ENCODE measurements at places on chromosomes 7 and 10.

- DNase-seq = no peak
Measured at GRCh38 chr7:150396426-150396825, 17.3 kb downstream of the ZNF775 start.

GRCh38 chr10:77374189-77374656 lies 263.4 kb downstream of the KCNMA1 start:
- no peak for DNase-seq

DNA sequence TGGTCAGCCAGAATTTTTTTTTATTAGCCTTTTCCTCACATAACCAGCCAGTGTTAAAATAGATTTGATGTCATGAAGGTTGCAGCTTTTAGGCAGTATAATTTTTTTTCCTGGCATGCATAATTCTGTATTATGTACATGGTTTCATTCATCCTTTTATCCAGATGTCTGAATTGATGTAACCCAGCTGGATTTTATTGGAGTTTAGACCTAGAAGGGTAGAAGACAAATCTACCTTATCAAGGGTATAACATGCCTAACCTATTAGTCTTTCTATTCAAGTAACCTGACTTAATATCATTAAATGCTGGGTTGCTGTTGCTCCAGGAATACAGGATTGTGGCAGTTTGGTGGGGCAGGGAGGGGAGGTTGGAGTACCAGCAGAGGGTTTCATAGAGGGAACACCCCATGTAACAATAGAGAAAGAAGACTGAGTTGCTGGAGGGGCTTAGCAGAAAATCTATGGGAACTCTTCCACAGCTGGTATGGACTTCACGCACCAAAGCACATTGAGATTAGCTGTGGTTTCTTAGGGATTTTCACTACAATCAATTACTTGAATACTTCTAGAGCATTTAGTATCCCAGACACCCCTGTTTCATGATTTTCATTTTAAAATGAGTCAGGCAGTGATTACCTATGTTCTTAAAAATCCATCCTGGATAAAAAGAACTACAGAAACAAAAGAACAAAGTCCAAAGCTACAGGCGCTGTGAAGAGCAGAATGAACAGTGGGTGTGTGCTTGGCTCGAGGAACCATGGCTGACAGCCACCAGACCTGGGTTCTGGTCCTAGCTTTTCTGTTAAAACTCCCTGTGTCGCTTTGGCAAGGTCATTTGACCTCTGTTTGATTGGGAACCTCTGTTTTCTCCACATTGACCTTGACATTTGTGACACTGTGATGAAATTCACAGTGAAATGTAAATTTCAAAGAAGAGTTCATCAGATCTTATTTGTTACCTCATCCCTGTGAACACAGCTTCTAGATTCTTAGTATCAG lies 93.5 kb downstream of the CREM start:
- DNase-seq = no peak

GRCh38 chr7:117479225-117480054 lies at the start of gene CFTR:
TSS of gene CFTR (plus strand) at chr7:117480025. CDS start at chr7:117480095, 70 bp downstream.
- DNase-seq = no peak

GRCh38 chr10:5467207-5467535 lies 32.2 kb downstream of the CALML5 start:
- no peak for DNase-seq

GRCh38 chr10:75034714-75035258 lies 76.7 kb upstream of the SAMD8 start:
- no peak for DNase-seq

- peak; percentile 27 for DNase-seq
Measured at GRCh38 chr10:23157691-23158369, 34.3 kb upstream of the PTF1A start.

- peak; percentile 16 for DNase-seq
Measured at GRCh38 chr7:103348452-103348851, 1.0 kb downstream of the PSMC2 start.

DNA sequence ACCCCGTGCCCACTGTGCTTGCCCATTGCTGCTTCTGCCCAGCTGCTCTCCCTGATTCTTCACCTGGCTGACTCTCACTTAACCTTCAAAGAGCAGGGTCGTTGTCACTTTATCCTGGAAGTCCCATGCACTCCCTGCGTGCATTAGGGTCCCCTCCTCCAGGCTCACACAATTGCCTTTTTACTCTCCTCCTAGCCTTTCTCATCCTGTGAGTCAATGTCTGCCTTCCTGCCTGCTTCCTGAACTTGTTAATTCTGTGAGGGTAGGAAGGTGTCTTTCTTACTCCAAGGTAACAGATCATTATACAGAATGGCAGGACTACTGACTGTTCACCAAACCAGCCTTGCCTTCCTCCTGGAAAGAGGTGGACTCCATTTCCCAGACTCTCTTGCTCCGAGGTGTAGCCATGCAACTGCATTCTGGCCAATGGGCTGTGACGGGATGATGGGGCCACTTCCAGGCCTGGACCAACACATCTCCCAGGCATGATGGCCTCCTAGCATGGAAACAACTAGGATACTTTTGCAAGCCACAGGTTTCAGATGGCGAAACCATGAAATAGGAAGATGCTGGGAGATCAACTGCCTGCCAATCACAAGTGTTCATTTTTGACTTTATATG lies 54.7 kb downstream of the ARHGAP22 start:
- DNase-seq = no peak

DNA sequence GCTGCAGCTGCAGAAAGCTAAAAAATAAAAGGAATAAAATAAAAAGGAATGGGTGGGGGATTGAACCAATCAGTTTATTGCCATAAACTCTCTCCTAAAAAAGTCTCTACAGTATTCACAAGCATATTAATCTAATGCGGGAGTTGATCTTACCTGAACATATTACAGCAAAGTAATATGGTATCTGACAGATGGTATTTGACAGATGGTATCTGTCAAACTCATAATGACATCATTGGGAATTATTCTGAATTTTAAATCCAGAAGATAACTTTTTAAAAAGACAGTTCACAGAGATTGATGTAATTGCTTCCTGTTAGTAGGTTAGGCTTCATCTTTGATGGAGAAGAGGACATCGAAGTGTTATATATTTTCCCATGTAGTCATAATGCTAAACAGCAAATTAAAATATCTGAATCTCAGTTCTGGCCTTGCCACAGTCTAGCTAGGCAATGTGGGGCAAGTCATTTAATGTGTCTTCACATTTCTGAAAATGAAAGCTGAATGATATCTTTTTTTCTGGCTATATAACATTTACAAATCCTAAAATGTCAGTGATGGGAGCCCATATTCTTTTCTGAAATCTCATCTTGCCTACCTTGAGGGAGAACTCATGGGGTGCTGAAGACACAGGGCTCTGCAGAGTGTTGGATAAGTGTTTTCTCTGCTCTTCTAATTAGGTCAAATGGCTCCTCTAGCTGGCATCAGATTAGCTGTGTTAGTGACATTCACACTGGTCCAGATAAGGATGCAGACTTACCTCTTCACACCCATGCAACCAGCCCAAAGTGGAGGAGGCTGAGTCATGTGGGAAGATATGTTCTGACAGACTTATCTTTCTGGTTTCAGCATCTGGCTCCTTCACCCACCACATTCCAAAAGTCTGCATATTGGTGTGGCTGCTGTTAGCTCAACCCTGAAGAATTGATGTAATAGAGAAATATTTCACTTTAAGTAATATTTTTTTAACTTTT lies 2.1 kb upstream of the LIPM start:
- DNase-seq = peak; percentile 27

- DNase-seq = no peak
Measured at GRCh38 chr7:117259615-117260014, 63.2 kb downstream of the WNT2 start.

DNA sequence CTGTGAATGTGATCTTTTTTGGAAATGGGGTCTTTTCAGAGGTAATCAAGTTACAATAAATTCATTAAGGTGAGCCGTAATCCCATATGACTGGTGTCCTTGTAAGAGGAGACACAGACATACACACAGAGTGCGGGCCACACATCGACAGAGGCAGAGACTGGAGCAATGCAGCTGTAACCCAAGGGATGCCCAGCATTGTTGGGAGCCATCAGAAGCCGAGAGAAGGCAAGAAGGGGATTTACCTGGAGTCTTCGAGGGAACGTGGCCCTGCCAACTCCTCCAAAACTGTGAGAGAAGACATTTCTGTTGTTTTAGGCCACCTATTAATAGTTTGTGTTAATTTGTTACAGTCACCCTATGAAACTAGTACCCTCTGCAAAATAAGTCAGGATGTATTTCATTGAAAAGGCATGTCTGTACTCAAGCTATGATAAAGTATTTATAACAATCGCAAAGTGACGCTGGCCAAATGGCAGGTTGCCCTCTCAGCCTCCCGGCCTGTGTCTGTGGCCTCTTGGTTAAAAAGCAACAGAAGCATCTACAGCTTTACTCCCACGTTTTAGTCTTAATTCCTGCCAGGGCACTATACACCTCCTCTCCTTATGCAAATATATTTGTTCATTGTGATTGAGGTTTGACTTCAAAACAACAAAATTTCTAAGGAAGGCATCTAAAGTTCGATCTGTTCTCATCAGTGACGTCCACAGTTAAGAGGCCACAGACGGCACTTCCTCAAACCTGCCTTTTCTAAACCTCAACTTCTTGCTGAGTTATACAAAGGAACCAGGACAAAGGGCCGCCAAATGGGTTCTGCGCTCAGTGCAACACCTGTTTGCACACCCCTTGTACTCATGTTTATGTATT lies 46.8 kb downstream of the HIPK2 start:
- DNase-seq = peak; percentile 42

- no peak for DNase-seq
Measured at GRCh38 chr7:157984423-157985163, 603.0 kb downstream of the PTPRN2 start.

Measured in activated naive CD4-positive, alpha-beta T cell treated with anti-CD3 and anti-CD28 coated beads for 36 hours (primary cell).